CD4-positive, alpha-beta T cell treated with Interleukin-15 for 1 hour (primary cell): ENCODE measurements at places on chromosomes 2 and 18.
A peak's percentile ranks its signal among the peaks of the same experiment; 100 is the strongest.

- DNase-seq, result no peak
Measured at GRCh38 chr18:2513616-2514015, 57.7 kb downstream of the METTL4 start.

GRCh38 chr18:3151399-3152264 lies 68.1 kb downstream of the MYOM1 start:
- DNase-seq, result no peak

GRCh38 chr2:100321179-100321865 lies 979 bp downstream of the LONRF2 start:
- DNase-seq, result no peak

- no peak for DNase-seq
Measured at GRCh38 chr2:63374341-63374740, 213.9 kb downstream of the WDPCP start.

DNA sequence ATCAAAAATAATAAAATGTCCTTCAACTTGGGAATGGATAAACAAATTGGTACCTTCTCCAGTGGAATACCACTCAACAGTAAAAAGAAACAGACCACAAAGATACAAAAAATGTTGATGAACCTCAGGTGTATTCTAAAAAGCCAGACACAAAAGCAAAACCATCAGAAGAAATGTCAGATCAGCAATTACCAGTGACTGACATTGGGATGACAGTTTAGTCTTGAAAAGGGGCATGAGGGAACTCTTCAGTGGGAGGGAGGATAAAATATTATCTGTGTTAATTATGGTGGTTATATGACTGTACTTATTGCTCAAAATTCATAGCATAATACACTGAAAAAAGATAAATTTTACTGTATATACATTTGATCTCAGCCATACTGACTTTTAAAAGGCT lies 473.0 kb downstream of the TMX3 start:
- DNase-seq, result no peak

- no peak for DNase-seq
Measured at GRCh38 chr2:233234264-233234663, 17.2 kb upstream of the ATG16L1 start.

DNA sequence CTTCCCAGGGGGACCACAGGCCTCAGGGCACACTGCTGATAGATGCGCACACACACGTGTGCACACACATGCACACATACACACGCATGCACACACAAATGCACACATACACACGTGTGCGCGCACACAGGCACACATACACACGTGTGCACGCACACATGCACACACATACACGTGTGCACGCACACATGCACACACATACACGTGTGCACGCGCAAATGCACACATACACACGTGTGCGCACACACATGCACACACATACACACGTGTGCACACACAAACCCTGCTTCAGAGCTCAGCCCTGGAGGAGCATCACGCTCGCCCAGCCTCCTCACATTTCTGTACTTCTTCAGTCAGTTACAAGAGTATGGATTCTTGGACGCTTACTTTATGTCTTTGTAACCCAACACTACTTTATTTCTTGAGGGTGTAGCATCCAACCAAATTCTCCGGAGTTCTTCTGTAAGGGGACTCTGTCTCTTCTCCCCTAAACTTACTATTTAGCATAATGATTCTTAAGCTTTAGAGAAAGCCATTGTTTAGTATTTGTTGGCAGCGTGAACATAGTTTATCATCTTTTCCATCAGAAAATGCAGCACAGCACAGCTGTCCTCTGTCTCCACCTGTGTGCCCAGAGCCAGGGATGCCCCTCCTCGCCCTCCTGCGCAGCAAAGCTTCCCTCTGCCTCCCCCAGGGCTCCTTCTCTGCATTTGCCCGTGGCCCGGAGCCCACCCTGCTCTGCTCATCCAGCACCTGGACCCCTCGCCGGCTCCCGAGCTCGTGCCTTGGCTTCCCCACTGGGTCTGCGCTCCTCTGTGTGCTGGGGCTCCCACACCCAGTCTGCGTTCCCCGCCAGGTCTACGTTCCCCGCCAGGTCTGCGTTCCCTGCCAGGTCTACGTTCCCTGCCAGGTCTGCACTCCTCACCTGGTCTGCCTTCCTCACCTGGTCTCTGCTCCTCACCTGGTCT lies 74.4 kb upstream of the CTDP1 start:
- DNase-seq, result peak; percentile 9

GRCh38 chr2:190637281-190637734 lies 11.6 kb upstream of the NAB1 start:
- DNase-seq, result no peak

DNA sequence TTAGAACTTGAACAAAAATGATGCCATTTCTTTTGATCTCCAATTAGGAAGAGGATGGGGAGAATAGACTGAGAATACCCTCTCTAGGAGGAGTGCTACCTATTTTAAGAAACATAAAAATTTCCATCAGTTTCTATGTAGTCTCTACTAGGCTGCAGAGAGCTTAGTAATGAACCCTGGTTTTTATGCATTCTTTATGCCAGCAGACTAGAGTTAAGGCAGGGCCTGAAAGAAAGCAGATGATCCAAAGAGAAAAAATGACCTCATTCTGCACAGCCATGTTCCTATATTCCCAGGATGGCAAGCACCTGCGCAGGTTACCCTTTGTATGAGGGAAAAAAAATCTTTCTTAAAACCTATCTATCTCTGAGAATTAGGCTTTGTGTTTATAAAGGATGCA lies 254.9 kb downstream of the RIT2 start:
- no peak for DNase-seq

GRCh38 chr18:26419746-26420145 lies 128.6 kb downstream of the KCTD1 start:
- DNase-seq, result no peak

DNA sequence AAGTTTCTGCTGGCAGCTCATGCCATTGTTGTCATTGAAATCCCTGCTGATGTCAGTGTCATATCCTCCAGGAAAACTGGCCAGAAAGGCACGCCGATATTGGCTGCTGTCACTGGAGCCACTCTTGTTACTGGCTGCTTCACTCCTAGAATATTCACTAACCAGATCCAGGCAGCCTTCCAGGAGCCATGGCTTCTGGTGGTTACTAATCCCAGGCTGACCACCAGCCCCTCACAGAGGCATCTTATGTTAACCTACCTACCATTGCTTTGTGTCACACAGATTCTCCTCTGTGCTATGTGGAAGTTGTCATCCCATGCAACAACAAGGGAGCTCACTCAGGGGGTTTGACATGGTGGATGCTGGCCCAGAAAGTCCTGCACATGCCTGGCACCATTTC lies 27.0 kb upstream of the MTX2 start:
- DNase-seq, result no peak

DNA sequence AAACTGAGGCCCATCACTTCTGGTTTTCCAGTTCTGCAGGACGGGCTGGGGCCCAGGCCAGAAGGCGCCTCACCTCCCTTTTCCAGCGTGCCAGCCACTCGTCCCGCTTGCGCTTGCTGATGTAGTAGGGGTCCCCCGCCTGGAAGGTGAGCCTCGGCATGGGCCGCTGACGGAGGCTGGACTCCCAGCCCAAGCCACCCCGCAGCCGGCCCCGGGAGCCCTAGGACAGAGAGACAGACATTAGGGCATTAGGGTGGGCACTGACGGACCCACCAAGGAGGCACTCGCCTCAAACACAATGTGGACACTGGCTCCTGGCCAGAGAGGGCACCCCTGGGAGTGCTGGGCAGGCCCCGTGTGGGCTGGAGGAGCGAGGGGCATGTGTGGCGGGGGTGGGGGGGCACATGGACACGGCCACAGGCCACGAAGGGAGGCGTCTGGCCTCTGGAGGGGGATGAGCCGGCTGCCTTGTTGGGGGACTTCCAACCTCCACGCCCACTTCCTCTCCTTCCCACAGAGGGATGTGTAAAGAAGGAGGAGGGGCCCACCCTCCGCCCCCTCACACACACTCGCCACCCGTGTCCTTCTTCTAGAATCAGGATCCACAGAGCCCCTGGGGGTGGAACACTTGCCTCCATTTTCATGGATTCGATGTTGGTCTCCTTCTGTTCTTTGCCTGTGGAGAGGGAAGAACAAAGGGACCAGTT lies 66.7 kb downstream of the DNMT3A start:
- DNase-seq, result peak; percentile 75

- DNase-seq, result peak; percentile 51
Measured at GRCh38 chr2:231554748-231555545, 24.7 kb upstream of the NMUR1 start.

DNA sequence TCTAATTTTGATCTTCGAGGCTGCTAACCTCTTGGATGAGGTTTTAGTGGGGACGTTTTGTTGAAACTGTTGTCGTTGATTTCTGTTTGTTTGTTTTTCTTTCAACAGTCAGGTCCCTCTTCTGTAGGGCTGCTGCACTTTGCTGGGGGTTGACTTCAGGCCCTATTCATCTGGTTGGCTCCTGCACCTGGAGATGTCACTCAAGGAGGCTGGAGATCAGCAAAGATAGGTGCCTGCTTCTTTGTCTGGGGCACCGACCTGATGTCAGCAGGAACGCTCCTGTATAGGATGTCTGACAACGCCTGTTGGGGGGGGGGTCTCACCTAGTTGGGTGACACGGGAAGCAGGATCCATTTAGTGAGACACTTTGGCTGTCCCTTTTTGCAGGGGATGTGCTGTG lies 915.6 kb upstream of the CHAC2 start:
- no peak for DNase-seq

DNA sequence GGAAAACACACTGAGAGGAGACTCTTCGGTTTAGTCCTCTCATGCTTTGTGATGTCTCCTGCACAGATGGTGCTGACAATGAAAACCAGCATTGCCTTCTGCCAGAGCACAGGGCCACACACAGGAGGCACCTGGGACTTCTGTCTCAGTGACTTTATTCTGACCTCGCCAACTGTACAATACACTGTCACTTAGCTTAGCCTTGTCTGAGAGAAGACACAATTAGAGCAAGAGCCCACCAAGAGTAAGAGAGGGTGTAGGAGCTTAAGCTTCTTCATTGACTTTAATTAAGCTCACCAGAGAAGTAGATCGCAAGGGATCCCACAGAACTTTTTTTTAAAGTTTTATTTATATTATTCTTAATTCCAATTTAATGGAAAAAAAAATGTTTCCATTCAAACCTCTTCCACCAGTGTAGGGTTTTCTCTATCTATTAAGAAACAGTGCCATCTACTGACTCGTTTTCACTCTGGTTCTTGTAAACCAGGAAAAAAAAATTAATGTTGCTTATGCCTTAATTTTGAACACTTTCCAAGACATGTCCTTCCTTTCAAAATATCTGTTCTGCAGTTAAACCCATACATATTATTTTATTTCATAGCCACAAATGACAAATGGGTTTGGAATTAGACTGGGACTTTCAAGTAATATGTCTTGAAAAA lies 42.4 kb upstream of the DDX18 start:
- DNase-seq, result no peak

- no peak for DNase-seq
Measured at GRCh38 chr2:195608768-195609454, 48.1 kb upstream of the SLC39A10 start.

- DNase-seq, result no peak
Measured at GRCh38 chr2:130314377-130314776, 28.3 kb upstream of the IMP4 start.

- no peak for DNase-seq
Measured at GRCh38 chr18:48983793-48984437, 33.1 kb upstream of the SMAD7 start.

GRCh38 chr18:49006641-49007454 lies 56.1 kb upstream of the SMAD7 start:
- DNase-seq, result no peak

DNA sequence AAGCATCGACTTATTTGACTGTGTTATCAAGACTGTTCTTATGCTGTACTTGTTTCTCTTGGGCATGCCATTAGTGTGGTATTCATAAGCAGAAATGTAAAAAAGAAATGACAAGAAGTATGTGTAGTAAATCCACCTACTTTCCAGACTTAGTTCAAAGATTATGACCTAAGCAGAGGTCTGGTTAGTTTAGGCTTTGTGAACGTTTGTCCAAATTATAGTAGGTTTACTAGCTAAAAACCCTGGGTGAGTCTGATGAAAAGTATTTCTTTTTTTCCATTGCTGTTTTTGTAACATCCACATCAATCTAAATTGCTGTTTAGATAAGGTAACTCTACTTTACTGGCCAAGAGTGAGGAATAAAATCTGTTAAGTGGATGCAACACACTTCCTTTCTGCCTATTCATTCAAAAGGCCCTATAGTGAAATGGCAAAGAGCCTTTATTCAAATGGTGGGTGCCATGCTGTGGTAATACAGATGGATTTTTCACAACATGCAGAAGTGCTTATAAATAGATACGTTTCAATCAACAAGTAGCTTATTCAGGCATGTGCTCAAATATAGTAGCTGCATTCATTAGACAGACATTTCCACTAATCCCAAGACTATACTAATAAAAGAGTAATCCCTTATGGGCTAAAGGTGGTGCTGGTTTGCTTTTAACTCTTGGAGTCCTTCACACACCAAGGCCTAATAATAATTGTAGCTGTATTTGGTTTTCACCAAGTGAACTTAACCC lies 122.5 kb upstream of the LTBP1 start:
- DNase-seq, result no peak

GRCh38 chr2:196330645-196331044 lies 159.3 kb upstream of the STK17B start:
- DNase-seq, result no peak

DNA sequence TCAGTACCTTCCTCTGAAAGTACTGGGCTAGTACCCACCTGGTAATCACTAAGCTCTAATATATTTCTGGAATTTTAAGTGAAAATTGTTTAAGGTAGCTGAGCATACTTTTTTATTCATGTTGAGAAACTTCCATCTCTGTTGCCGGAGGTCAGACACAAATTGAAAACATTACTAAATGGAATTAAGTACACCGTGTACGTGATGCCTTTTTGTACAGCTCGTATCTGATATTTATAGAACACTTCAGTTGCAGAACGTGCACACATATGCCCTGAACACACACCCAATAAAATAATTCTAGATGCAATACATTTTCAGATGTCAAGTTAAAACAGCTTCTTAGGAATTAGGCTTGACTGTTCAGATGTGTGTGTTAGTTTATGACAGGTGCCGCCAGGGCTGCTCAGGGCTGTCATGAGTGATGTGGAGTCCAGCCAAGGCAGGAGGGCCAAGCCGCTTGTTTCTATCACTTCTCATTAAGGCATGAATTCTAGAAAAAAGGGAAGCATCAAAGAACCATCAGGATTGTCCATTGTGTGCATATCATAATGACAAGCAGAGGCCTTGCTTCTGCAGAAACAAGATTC lies 80.9 kb upstream of the FOSL2 start:
- no peak for DNase-seq

DNA sequence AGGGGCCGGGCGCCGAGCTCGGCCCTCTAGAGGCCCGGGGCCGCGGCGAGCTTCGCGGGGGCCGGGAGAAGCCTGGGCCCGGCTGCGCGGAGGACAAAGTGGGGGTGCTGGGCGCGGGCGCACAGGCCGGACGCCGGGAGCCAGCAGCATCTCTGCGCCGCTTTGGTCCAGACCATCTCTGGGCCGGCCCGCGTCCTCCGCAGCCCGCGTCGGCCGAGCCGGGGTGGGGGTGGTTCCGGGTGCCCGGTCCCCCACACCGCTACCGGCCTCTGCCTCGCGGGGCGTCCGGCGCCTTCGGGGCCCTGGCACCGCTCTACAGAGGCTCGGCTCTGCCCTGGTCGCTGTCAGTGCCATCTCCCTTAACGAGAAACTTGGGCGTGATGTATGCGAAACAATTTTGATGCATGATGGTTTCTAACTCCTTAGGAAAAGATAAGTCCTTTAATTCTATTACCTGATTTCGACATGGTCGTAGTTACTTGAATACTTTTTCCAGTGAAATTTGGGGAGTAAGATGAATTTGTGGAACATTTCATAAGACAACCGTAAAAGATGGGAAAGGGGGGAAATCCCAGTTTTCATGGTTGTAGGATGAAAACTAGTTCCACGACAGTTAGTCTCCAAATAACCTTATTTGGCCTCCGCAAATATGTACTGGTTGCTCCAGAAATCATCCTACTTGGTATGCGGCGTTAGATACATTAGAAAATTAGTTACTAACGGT lies 562 bp downstream of the TWSG1 start:
- DNase-seq, result peak; percentile 25

- no peak for DNase-seq
Measured at GRCh38 chr2:27001950-27002349, 30.8 kb upstream of the TMEM214 start.
